ENCODE measurements at places on chromosomes 6 and 20. TPM values are rescaled to one million over a fixed set of nuclear protein-coding genes. Genes with fewer than 3 reads are reported as not detected.

Gene CRISP3
- total RNA-seq = not detected

Gene GRM1
- total RNA-seq = not detected

Gene HLA-DMB
- total RNA-seq = 2.0 TPM

Gene SMLR1
- total RNA-seq = not detected

Gene TSBP1
- total RNA-seq = not detected

Gene TLDC2
- total RNA-seq = not detected

Gene COX4I2
- total RNA-seq = not detected

Gene KCNQ5
- total RNA-seq = 1.2 TPM

Gene BPIFA1
- total RNA-seq = not detected

Gene ADGRB3
- total RNA-seq = not detected

Gene MUCL3
- 0.08 TPM for total RNA-seq

Gene KHDC1L
- total RNA-seq = 0.32 TPM

Gene PCSK2
- total RNA-seq = not detected

Gene PSORS1C2
- not detected for total RNA-seq

Gene C6orf15
- not detected for total RNA-seq

Gene PPP1R14C
- total RNA-seq = 1.7 TPM

Gene LINC00237
- total RNA-seq = not detected

Gene SPATS1
- total RNA-seq = not detected

Gene GHRH
- not detected for total RNA-seq

Gene SOX4
- 10.4 TPM for total RNA-seq

Gene LIN28B
- 1.6 TPM for total RNA-seq

Gene PRICKLE4
- total RNA-seq = 0.76 TPM

Gene PGC
- total RNA-seq = not detected

Gene PI16
- not detected for total RNA-seq

Gene SMPDL3A
- total RNA-seq = 2.1 TPM

Gene SUMO4
- total RNA-seq = not detected

Gene CLVS2
- 0.08 TPM for total RNA-seq

Gene RGL2
- total RNA-seq = 11.1 TPM

Gene IFT52
- total RNA-seq = 31.0 TPM

Gene LTB
- total RNA-seq = 0.33 TPM

Gene SOBP
- 1.6 TPM for total RNA-seq

Gene PHACTR2
- total RNA-seq = 3.7 TPM

Gene RAET1L
- not detected for total RNA-seq

Gene PGM3
- total RNA-seq = 27.5 TPM

Gene PRSS35
- total RNA-seq = 0.12 TPM

Gene MOG
- not detected for total RNA-seq

Gene DEFB124
- not detected for total RNA-seq

Gene C6orf118
- total RNA-seq = 0.34 TPM

Gene ADGRF4
- 9.7 TPM for total RNA-seq

Gene DEFB129
- not detected for total RNA-seq

All from A549 treated with ZK216348 at 1 μM for 4 hours (cell line).